ENCODE measurements at places on chromosomes 5 and 9.
A peak's percentile ranks its signal among the peaks of the same experiment; 100 is the strongest.

GRCh38 chr5:133527311-133527710 lies 85.0 kb downstream of the FSTL4 start:
- DNase-seq: no peak

- no peak for DNase-seq
Observed at GRCh38 chr5:57267805-57268204, 93.9 kb downstream of the GPBP1 start.

- DNase-seq: no peak
Observed at GRCh38 chr9:123091459-123091858, 58.0 kb downstream of the GPR21 start.

- no peak for DNase-seq
Observed at GRCh38 chr5:7207979-7208378, 188.0 kb upstream of the ADCY2 start.

DNA sequence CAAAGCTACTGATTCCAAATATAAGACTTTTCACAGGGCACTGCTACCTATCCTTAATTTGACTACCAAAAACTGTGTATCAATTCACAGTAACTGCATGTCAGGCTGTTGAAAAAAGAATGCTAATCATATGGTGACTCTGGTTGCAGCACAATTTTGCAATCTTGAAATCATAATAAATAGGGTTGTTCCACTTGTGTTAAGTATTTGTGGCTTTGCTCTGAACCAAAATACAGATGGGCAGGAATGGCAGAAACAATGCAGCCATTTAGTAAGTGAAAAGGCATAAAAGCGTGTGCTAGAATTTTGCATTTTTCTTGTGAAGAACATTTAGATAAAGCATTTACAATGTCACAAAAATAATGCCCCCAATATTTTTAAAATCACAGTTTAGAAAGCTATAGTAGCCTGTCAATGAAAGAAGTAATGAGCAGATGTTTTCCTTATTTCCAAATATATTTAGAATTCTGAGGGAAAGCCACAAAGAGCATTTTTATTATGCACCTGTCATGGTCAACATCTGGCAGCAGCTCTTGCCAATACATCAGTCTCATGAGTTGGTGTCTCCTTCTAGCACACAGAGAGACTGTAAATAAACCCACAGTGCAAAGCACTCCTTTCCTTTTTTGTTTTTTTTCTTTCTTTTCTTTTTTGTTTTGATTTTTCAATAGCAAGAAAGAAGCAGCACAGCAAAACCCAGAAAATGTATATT lies 54.8 kb upstream of the PAM start:
- DNase-seq: no peak

- no peak for DNase-seq
Observed at GRCh38 chr5:92715946-92716520, 865.0 kb downstream of the NR2F1-AS1 start.

GRCh38 chr5:119009131-119009530 lies 20.8 kb upstream of the DTWD2 start:
- DNase-seq: no peak

- no peak for DNase-seq
Observed at GRCh38 chr5:135400866-135401265, 1.8 kb upstream of the MACROH2A1 start.

- peak; percentile 25 for DNase-seq
Observed at GRCh38 chr5:95178046-95178651, 106.7 kb downstream of the MCTP1 start.

DNA sequence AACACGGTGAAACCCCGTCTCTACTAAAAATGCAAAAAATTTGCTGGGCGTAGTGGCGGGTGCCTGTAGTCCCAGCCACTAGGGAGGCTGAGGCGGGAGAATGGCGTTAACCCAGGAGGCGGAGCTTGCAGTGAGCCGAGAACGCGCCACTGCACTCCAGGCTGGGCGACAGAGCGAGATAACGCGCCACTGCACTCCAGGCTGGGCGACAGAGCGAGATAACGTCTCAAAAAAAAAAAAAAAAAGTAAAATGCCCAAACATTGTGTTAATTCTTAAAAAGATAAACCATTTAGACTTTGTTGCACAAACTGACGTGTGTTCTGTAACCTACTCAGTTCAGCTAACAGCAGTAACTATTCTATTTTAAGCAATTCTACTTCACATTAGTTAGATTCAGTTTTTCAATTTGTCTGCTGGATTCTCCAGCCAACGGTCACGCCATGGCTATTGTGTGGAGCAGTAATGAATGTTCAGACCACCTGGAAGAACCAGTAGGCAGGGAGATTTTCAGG lies 119.3 kb upstream of the MAN2A1 start:
- no peak for DNase-seq
